ENCODE measurements at places on chromosomes 3 and 15.
A peak's percentile ranks its signal among the peaks of the same experiment; 100 is the strongest.

- no peaks in the 10 kb centered on the region for H3K4me1 ChIP-seq
- no peaks in the 10 kb centered on the region for H3K27me3 ChIP-seq
- no peaks in the 10 kb centered on the region for H3K36me3 ChIP-seq
- no peak overlapping the region for H3K27ac ChIP-seq
Measured at GRCh38 chr3:165644331-165644730, 192.9 kb downstream of the BCHE start.

GRCh38 chr3:58899953-58900298 is 149.9 kb downstream of the CFAP20DC start:
- peaks cover 16% of the 10 kb centered on the region for H3K4me1 ChIP-seq
- H3K36me3 ChIP-seq = no peaks in the 10 kb centered on the region
- no peaks in the 10 kb centered on the region for H3K27me3 ChIP-seq
- H3K27ac ChIP-seq = no peak overlapping the region
- no peak overlapping the region for H3K4me3 ChIP-seq

DNA sequence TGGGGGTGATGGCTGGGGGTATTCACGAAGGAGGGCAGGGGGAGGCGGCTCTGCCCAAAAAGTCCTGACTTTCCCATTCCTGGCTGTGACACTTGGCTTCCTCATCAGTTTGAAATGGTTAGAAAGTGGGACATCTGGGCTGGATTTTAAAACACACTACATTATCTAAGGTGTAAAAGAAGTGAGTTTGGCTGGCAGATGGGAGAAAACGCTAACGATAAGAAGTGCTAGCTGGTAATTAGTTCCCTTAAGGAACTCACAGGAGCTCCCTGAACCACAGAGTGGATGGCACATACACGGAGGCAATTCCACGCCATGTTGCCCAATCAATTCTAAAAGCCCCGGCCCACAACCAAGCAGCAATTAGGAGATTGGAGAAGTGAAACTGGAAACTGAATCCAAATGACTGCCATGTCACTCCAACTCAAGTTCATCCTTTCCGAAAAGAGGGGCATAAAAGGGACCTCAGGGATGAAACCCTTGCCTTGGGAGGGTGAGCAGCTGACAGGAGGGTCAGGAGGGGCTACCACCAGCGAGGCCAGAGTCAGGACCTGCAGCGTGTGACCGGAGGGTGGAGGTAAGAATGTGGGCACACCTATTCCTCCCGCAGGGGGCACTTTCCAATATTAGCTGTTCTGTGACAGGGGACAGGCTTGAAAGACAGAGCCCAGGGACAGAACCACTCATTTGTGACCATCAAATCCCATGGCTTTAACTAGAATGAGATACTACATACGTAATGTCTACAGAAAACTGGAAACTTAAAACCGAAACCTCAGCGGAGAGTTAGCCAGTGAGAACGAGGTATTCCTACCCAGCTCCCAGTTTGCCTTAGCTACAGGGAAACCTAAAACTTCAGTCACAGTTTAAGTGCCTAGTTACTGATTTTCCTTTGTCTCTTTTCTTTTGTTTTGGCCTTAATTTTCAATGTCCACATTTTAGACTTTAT is 95.3 kb upstream of the OXTR start:
- no peaks in the 10 kb centered on the region for H3K27me3 ChIP-seq
- DNase-seq = no peak
- H3K27ac ChIP-seq = no peak overlapping the region
- no peaks in the 10 kb centered on the region for H3K4me1 ChIP-seq
- no peaks in the 10 kb centered on the region for H3K36me3 ChIP-seq

- peaks cover 15% of the 10 kb centered on the region for H3K4me1 ChIP-seq
- peak overlapping the region; percentile 65 for H3K27ac ChIP-seq
- H3K27me3 ChIP-seq = no peaks in the 10 kb centered on the region
- H3K4me3 ChIP-seq = no peak overlapping the region
Measured at GRCh38 chr3:67083277-67083676, 85.2 kb downstream of the KBTBD8 start.

DNA sequence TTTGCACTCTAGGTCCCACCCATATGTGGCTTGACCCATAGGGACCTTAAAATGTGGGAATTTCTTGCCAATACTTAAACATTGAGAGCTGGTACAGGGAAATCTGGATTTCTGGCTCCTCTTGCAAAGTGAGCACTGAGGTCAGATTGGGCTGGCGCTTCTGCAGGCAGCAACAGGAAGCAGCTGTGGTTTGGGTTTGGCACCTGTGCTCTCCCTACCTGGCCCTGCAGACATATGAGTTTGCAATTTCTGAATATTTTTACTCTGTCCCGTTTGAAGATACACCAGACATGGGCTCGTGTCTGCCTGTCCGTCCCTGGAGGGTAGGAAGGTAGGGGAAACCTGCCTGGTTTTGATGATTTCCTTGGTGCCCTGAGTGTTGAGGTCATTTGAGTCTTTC is 74.8 kb upstream of the SEC13 start:
- H3K36me3 ChIP-seq = no peaks in the 10 kb centered on the region
- no peak overlapping the region for H3K27ac ChIP-seq
- peak; percentile 71 for DNase-seq
- peaks cover 35% of the 10 kb centered on the region for H3K4me1 ChIP-seq
- H3K4me3 ChIP-seq = no peak overlapping the region

GRCh38 chr3:16338999-16339398 is 74.0 kb downstream of the OXNAD1 start:
- peaks cover 30% of the 10 kb centered on the region for H3K4me1 ChIP-seq
- H3K27ac ChIP-seq = peak overlapping the region; percentile 85
- H3K27me3 ChIP-seq = no peaks in the 10 kb centered on the region
- H3K36me3 ChIP-seq = peaks cover 30% of the 10 kb centered on the region

DNA sequence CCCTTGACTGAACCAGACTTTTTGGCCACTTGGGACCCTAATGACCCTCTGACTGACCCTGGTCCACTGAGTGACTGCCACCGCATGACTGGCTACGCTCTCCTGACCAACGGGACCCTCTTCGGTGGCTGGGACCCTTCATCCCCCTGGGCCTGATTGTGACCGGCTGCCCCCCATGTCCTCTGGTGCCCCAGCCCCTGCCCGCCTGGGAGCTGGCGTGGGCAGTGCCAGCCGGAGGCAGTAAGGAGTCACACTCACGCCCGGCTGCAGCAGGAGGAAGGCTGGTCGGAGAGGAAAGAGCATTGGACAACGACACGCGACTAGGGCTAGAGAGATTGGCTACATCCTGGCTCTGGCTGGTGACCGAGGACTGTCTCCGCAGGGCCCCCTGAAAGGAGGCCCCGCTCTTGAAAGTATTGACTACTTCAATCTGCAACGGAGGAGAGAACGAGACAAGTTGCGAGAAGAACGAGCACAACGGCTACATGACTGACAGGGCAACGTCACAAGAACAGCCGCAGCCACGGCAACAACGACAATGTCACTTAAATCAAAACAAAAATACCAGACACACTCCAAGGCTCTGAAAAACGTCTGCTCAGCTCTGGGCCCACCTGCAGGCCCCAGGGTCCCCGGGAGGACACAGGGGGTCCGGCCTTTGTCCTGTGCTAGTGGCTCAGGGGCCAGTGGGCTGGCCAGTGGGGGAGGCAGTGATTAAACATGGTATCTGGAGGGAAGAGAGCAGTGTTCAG is 15.1 kb upstream of the SEC13 start:
- no peaks in the 10 kb centered on the region for H3K27me3 ChIP-seq
- H3K27ac ChIP-seq = no peak overlapping the region
- no peak overlapping the region for H3K4me3 ChIP-seq
- no peaks in the 10 kb centered on the region for H3K36me3 ChIP-seq
- no peaks in the 10 kb centered on the region for H3K4me1 ChIP-seq

GRCh38 chr15:75732809-75733451 is 20.3 kb upstream of the CSPG4 start:
- peaks cover 13% of the 10 kb centered on the region for H3K4me1 ChIP-seq
- H3K4me3 ChIP-seq = no peak overlapping the region
- peak; percentile 65 for DNase-seq
- H3K27me3 ChIP-seq = peaks cover 4% of the 10 kb centered on the region
- no peak overlapping the region for H3K27ac ChIP-seq

DNA sequence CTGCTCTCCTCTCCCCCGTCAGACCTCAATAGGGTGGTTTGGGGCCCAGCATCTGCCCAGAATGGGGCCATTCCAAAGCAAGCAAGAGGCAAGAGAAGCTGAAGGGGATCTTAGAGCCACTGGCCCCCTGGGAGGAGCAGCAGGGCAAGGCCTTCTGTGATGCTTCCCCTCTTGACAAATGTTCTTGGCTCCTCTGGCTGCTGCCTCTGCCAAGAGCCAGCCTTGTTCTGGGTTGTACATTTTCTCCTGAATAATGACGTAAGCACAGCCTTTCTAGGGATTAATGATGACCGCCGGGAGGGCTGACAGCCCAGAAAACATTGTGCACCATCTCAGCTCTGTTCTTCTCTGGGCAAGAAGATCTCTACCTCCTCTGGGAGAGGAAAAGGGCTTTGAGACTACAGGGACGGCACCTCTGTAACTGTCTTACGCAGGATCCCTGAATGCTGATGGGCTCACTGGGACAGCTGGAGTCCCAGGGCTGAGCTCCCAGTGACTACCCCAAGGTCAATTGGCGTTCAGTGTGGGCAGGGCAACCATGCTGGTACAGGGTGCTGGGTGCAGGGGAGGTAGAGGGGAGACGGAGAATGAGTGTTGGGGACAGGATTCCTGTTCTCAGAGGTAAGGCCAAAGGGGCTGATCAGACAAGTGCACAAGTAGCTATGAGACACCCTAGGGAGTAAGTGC is 253.3 kb downstream of the FAM43A start:
- no peaks in the 10 kb centered on the region for H3K36me3 ChIP-seq
- H3K27me3 ChIP-seq = no peaks in the 10 kb centered on the region
- peaks cover 14% of the 10 kb centered on the region for H3K4me1 ChIP-seq
- H3K27ac ChIP-seq = no peak overlapping the region

- H3K4me3 ChIP-seq = no peak overlapping the region
- H3K27me3 ChIP-seq = no peaks in the 10 kb centered on the region
- H3K27ac ChIP-seq = no peak overlapping the region
- DNase-seq = no peak
- H3K36me3 ChIP-seq = no peaks in the 10 kb centered on the region
- H3K4me1 ChIP-seq = no peaks in the 10 kb centered on the region
Measured at GRCh38 chr3:127141921-127142730, 50.8 kb upstream of the PRR23E start.

- H3K36me3 ChIP-seq = no peaks in the 10 kb centered on the region
- no peak for DNase-seq
- peaks cover 19% of the 10 kb centered on the region for H3K4me1 ChIP-seq
Measured at GRCh38 chr15:101162701-101163483, 89.0 kb downstream of the CHSY1 start.

GRCh38 chr3:119349354-119350041 is 55.3 kb downstream of the ARHGAP31 start:
- H3K4me1 ChIP-seq = peaks cover 15% of the 10 kb centered on the region
- H3K36me3 ChIP-seq = no peaks in the 10 kb centered on the region
- H3K4me3 ChIP-seq = no peak overlapping the region

- no peaks in the 10 kb centered on the region for H3K27me3 ChIP-seq
- no peaks in the 10 kb centered on the region for H3K4me1 ChIP-seq
- H3K27ac ChIP-seq = no peak overlapping the region
- DNase-seq = no peak
- H3K36me3 ChIP-seq = no peaks in the 10 kb centered on the region
Measured at GRCh38 chr3:166080096-166080495, 242.9 kb upstream of the BCHE start.

DNA sequence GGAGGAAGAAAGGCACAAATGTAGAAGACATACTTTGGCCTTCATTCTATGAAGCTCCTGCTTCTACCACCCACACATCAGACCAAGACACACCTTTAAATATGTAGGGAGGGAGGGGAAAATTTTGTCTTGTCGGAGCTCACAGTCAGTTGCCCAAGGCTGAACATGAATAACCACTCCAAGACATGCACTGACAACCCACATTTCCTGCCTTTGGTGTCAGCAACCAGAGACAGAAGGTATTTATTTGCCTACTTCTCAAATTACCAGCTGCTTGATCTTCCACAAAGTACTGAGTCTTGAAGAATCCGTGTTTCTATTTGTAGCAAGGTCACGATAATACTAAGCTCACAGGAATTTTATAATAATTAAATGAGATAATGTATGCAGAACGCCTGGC is 169.7 kb downstream of the KCNMB2 start:
- H3K27ac ChIP-seq = no peak overlapping the region
- no peak for DNase-seq
- no peak overlapping the region for H3K4me3 ChIP-seq
- no peaks in the 10 kb centered on the region for H3K27me3 ChIP-seq
- no peaks in the 10 kb centered on the region for H3K36me3 ChIP-seq
- no peaks in the 10 kb centered on the region for H3K4me1 ChIP-seq

DNA sequence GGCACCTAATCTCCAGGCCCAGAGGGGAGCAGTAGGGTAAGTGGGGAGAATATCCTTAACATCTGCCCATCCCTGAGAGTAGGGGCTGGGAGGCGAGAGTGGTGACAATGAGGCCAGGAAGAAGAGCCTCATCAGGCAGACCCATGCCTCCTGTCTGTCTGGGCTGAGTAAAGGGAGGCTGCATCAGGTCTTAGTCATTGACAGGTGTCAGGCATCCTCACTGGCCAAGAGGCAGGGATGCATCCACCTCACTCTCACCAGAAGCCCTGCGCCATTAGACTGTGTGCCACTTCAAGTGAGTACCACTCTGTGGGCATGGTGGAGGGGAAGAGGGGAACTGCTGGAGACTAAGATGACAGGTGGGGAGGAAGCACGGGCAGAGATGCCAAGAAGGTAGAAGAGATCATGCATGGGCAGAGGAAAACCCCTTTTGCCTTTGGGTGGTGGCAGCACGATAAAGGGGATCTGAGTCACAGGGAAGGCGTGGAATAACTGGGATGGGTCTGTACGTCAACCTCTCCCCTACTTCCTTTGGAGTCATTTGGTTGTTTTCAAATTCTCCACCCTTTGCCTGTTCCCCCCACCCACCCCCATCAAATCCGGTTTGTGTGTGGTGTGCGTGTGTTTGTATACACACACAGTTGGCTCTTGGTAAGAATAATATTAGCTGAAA is 14.1 kb downstream of the ANAPC13 start:
- peaks cover 13% of the 10 kb centered on the region for H3K36me3 ChIP-seq
- no peaks in the 10 kb centered on the region for H3K4me1 ChIP-seq
- no peaks in the 10 kb centered on the region for H3K27me3 ChIP-seq
- no peak overlapping the region for H3K27ac ChIP-seq

DNA sequence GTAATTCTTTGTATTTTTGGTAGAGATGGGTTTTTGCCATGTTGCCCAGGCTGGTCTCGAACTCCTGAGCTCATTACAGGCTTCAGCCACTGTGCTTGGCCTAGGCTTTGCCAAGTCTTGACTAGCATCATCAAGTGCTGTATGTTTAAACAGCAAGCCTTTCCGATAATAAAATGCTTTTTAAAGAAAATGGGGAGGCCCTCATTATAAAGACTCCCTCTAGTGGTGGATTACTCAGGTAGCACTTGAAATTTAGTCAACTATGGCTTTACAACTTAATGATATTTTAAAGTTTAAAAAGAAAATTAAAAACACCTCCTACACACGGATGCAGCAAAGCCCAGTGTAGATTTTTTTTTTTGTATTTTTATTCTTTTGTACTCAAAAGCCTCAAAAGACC is 213.6 kb downstream of the GAP43 start:
- H3K4me3 ChIP-seq = no peak overlapping the region
- no peaks in the 10 kb centered on the region for H3K4me1 ChIP-seq
- DNase-seq = no peak
- H3K27ac ChIP-seq = no peak overlapping the region
- H3K36me3 ChIP-seq = no peaks in the 10 kb centered on the region
- H3K27me3 ChIP-seq = no peaks in the 10 kb centered on the region

- DNase-seq = no peak
- H3K27me3 ChIP-seq = no peaks in the 10 kb centered on the region
- H3K4me3 ChIP-seq = no peak overlapping the region
- no peaks in the 10 kb centered on the region for H3K4me1 ChIP-seq
- H3K27ac ChIP-seq = no peak overlapping the region
- H3K36me3 ChIP-seq = no peaks in the 10 kb centered on the region
Measured at GRCh38 chr3:123802007-123802625, 82.0 kb downstream of the MYLK start.

Measured in natural killer cell (primary cell).